MCF 10A (cell line): ENCODE measurements at places on chromosomes 2 and 18. TPM values are rescaled to one million over a fixed set of nuclear protein-coding genes. Genes with fewer than 3 reads are reported as not detected.

The C1QL2 gene
- total RNA-seq: not detected in 2 replicates

The NDC80 gene
- total RNA-seq: 20.4 and 29.6 TPM in 2 replicates

The TMEM237 gene
- 25.2 and 27.0 TPM in 2 replicates for total RNA-seq

The SCN2A gene
- total RNA-seq: not detected in 2 replicates

The FLACC1 gene
- 0.74 and 1.1 TPM in 2 replicates for total RNA-seq

The PSMA8 gene
- not detected in 2 replicates for total RNA-seq

The EGR4 gene
- total RNA-seq: 0.22 and 0.37 TPM in 2 replicates

The HJURP gene
- 12.7 and 29.3 TPM in 2 replicates for total RNA-seq

The SERPINB7 gene
- total RNA-seq: 2.6 and 3.0 TPM in 2 replicates

The PKDCC gene
- total RNA-seq: 0.49 and 0.96 TPM in 2 replicates

The TIGD1 gene
- 4.9 and 5.2 TPM in 2 replicates for total RNA-seq

The CROCC2 gene
- not detected in 2 replicates for total RNA-seq

The VWA3B gene
- not detected in 2 replicates for total RNA-seq

The LCT gene
- total RNA-seq: not detected in 2 replicates

The CLK1 gene
- 102 and 118 TPM in 2 replicates for total RNA-seq

The GEN1 gene
- 13.5 and 19.8 TPM in 2 replicates for total RNA-seq

The TFPI gene
- 67.4 and 71.1 TPM in 2 replicates for total RNA-seq

The SKOR2 gene
- total RNA-seq: not detected in 2 replicates

The GREB1L gene
- 9.4 and 11.0 TPM in 2 replicates for total RNA-seq

The MAB21L4 gene
- not detected in 2 replicates for total RNA-seq

The RBKS gene
- total RNA-seq: 9.2 and 9.9 TPM in 2 replicates

The WDSUB1 gene
- 6.5 and 7.3 TPM in 2 replicates for total RNA-seq

The CDKL4 gene
- total RNA-seq: 1.1 TPM in 1 of 2 replicates, not detected in the other

The MAP3K19 gene
- total RNA-seq: not detected in 2 replicates

The TMEM17 gene
- 2.6 and 3.1 TPM in 2 replicates for total RNA-seq

The SRD5A2 gene
- not detected in 2 replicates for total RNA-seq

The CAPN14 gene
- not detected in 2 replicates for total RNA-seq

The POTEC gene
- total RNA-seq: not detected in 2 replicates

The OSR1 gene
- total RNA-seq: 0.61 and 1.3 TPM in 2 replicates

The UGT1A9 gene
- not detected in 2 replicates for total RNA-seq

The ADAM23 gene
- total RNA-seq: 0.12 TPM in 1 of 2 replicates, not detected in the other

The SLC23A3 gene
- 1.7 and 2.6 TPM in 2 replicates for total RNA-seq

The CYP27C1 gene
- total RNA-seq: 0.25 TPM in 1 of 2 replicates, not detected in the other

The LYPD1 gene
- total RNA-seq: not detected in 2 replicates

The SELENOI gene
- 43.8 and 51.0 TPM in 2 replicates for total RNA-seq

The KCNG2 gene
- not detected in 2 replicates for total RNA-seq

The FSHR gene
- not detected in 2 replicates for total RNA-seq

The RALB gene
- total RNA-seq: 37.4 and 46.5 TPM in 2 replicates

The GPR75 gene
- 4.0 and 5.2 TPM in 2 replicates for total RNA-seq

The BMPR2 gene
- 27.4 and 30.5 TPM in 2 replicates for total RNA-seq

The SNTG2 gene
- total RNA-seq: not detected in 2 replicates

The DUSP19 gene
- 0.84 and 1.0 TPM in 2 replicates for total RNA-seq

The RAB31 gene
- 4.8 and 6.1 TPM in 2 replicates for total RNA-seq

The AMER3 gene
- total RNA-seq: not detected in 2 replicates
